Type B pancreatic cell (in vitro differentiated cells): ENCODE measurements at places on chromosomes 6 and 20. TPM values are rescaled to one million over a fixed set of nuclear protein-coding genes. Genes with fewer than 3 reads are reported as not detected.

MICA gene
- 9.0 and 10.7 TPM in 2 replicates for total RNA-seq

GRCh38 chr6:38034274-38034914, 214.9 kb downstream of the ZFAND3 start:
- H3K36me3 ChIP-seq, result peaks cover 6% of the 10 kb centered on the region
- peaks cover 20% of the 10 kb centered on the region for H3K4me1 ChIP-seq
- DNase-seq, result no peak
- H3K4me3 ChIP-seq, result no peak overlapping the region
- H3K27me3 ChIP-seq, result no peaks in the 10 kb centered on the region

DNA sequence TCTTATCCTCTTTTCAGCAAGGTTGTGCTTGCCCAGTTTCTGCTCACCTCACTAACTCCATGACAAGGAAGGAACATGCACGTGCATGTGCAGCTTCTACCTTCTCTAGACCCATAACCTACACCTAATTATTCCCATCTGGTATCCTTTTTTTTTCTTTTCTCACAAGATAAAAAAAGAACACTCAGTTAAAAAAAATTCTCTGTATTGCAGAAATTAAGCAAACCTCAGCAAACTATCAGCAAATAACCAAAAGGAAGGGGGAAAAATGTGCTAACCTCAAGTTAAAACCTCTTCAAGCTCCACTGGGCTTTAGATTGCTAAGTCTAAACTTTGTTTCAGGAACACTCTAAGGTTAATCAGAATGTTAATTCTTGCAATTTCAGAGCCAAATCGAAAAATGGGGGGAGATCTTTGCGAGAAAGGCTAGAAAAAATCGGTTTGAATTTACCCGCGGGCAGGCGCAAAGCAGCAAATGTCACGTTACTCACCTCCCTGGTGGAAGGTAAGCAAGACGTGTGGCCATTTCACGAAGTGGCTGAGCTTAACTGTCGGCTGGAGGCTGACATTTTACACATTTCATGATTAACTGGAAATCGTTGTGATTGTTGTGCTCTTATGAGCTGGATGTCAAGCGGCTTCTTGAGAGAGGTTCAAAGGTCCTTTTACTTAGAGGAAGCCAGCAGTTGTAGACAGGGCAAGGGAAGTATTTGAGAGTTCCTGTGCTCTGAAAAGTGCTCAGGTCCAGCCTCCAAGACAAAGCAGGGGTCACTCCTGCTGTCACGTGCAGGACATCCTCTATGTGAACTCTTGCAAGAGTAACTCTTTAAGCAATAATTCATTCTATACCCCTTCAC, 19.1 kb downstream of the TFAP2B start:
- peaks cover 21% of the 10 kb centered on the region for H3K36me3 ChIP-seq
- H3K27ac ChIP-seq, result peak overlapping the region; percentile 90
- H3K4me3 ChIP-seq, result peak overlapping the region; percentile 14
- DNase-seq, result no peak
- peaks cover 98% of the 10 kb centered on the region for H3K27me3 ChIP-seq

RTN4IP1 gene
- 7.1 and 8.6 TPM in 2 replicates for total RNA-seq

DNA sequence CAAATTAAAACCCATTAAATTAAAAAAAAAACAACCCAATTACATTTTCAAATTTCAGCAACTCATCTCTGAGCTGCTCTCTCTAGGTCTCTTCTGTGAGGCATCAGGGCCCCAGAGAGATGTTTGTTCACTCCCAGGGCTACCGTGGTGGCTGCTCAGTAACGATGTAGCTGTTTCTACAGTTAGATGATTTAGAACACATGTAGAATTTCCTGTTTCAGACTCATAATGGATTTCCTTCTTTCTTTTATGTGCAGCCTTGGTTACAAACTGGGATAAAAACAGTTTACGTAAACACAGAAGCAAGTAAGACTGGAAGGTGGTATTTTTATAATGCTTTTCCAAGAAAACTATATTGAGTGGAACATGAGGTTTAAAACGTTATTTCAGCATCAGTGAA, 116.1 kb upstream of the CCN2 start:
- no peak for DNase-seq
- H3K27me3 ChIP-seq, result no peaks in the 10 kb centered on the region
- H3K4me3 ChIP-seq, result no peak overlapping the region

NNAT gene
- 19.2 and 114 TPM in 2 replicates for total RNA-seq

SERAC1 gene
- 11.2 and 12.4 TPM in 2 replicates for total RNA-seq

SULF2 gene
- 89.0 and 146 TPM in 2 replicates for total RNA-seq

- no peak for DNase-seq
- no peaks in the 10 kb centered on the region for H3K36me3 ChIP-seq
- no peak overlapping the region for H3K27ac ChIP-seq
- H3K4me1 ChIP-seq, result no peaks in the 10 kb centered on the region
- no peaks in the 10 kb centered on the region for H3K27me3 ChIP-seq
Observed at GRCh38 chr6:101534821-101535220, 141.3 kb downstream of the GRIK2 start.

GRCh38 chr6:119324718-119325117, 24.8 kb downstream of the MAN1A1 start:
- H3K4me3 ChIP-seq, result no peak overlapping the region
- H3K4me1 ChIP-seq, result peaks cover 3% of the 10 kb centered on the region

RBBP8NL gene
- 7.3 and 17.9 TPM in 2 replicates for total RNA-seq

DNA sequence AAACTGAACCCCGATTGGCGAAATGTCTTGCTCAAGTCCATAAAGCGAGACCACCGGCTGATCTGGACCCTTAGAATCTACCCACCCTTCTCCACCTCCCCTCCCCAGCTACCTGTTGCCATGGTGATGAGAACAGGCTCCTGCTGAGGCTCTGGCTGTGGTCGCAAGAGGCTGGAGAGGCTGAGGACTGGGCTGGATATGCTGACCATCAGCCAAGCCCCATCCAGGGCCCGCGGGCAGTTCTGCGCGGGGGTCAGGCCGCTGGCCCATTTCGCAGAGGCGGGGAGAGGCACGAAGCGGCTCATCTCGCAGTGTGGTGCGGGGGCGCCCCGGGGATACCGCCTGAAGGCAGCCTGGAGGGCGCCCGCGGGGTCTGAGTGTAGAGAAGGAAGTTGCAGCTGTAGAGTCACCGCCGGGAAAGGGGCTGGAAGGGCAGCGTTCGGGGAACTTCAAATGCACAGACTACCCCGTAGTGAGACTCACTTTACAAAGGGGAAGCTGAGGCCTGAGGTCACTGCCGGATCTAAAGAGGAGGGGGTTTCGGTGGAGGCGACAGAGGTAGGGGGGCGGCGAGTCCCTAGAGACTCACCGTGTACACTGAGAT, 671 bp downstream of the TAPBP start:
- H3K4me1 ChIP-seq, result peaks cover 29% of the 10 kb centered on the region
- H3K27me3 ChIP-seq, result peaks cover 5% of the 10 kb centered on the region
- peak overlapping the region; percentile 93 for H3K27ac ChIP-seq

THBS2 gene
- total RNA-seq, result 0.40 and 4.2 TPM in 2 replicates

DNA sequence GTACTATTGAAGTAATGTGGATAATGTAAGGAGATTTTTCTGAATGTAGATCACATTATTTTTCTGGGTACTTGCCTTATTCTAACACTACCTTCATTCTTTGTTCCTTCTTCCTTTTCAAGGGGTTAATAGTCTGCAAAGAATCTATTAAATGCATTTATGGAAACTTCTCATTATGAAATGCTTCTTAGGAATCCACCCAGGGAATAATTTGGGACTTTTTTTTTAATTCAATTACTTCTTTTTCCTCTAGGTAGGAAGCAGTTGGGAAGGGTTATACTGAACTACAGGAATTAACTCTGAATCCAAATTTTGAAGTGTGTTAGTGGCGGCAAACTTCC, 173.1 kb downstream of the FOXA2 start:
- peaks cover 24% of the 10 kb centered on the region for H3K27me3 ChIP-seq
- no peak overlapping the region for H3K27ac ChIP-seq
- no peak for DNase-seq
- H3K4me3 ChIP-seq, result no peak overlapping the region
- peaks cover 23% of the 10 kb centered on the region for H3K4me1 ChIP-seq

GRCh38 chr20:34886122-34886521, 9.7 kb downstream of the ACSS2 start:
- H3K36me3 ChIP-seq, result peaks cover 25% of the 10 kb centered on the region
- H3K4me1 ChIP-seq, result no peaks in the 10 kb centered on the region
- no peak overlapping the region for H3K27ac ChIP-seq
- DNase-seq, result no peak
- H3K27me3 ChIP-seq, result no peaks in the 10 kb centered on the region

DNA sequence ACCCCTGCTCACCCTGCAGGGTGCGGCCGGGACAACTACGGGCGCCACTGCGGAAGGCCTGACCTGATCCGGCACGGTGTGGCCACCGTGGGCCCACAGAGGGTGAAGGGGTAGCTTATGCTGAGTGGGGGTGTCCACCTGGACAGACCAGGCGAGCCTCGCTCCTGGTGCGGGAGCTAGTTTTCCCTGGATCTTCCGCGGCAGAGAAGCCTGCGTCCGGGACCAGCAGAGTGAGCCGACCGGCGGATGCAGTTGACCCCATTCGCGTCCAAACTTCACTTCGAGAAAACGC, 38.2 kb downstream of the NCR2 start:
- peak overlapping the region; percentile 76 for H3K4me3 ChIP-seq
- no peak for DNase-seq
- no peaks in the 10 kb centered on the region for H3K36me3 ChIP-seq
- H3K27me3 ChIP-seq, result peaks cover 87% of the 10 kb centered on the region

CFAP61 gene
- total RNA-seq, result 0.52 and 5.6 TPM in 2 replicates

PNLDC1 gene
- total RNA-seq, result 0.17 TPM in 1 of 2 replicates, not detected in the other

- no peak overlapping the region for H3K27ac ChIP-seq
- no peaks in the 10 kb centered on the region for H3K4me1 ChIP-seq
- DNase-seq, result no peak
- H3K36me3 ChIP-seq, result no peaks in the 10 kb centered on the region
- H3K4me3 ChIP-seq, result no peak overlapping the region
Observed at GRCh38 chr6:119521251-119521650, 171.7 kb upstream of the MAN1A1 start.

- H3K4me1 ChIP-seq, result peaks cover 33% of the 10 kb centered on the region
- peak overlapping the region; percentile 66 for H3K27ac ChIP-seq
- no peak overlapping the region for H3K4me3 ChIP-seq
- no peak for DNase-seq
- peaks cover 17% of the 10 kb centered on the region for H3K36me3 ChIP-seq
Observed at GRCh38 chr20:46351357-46352058, 43.2 kb upstream of the CDH22 start.

DNA sequence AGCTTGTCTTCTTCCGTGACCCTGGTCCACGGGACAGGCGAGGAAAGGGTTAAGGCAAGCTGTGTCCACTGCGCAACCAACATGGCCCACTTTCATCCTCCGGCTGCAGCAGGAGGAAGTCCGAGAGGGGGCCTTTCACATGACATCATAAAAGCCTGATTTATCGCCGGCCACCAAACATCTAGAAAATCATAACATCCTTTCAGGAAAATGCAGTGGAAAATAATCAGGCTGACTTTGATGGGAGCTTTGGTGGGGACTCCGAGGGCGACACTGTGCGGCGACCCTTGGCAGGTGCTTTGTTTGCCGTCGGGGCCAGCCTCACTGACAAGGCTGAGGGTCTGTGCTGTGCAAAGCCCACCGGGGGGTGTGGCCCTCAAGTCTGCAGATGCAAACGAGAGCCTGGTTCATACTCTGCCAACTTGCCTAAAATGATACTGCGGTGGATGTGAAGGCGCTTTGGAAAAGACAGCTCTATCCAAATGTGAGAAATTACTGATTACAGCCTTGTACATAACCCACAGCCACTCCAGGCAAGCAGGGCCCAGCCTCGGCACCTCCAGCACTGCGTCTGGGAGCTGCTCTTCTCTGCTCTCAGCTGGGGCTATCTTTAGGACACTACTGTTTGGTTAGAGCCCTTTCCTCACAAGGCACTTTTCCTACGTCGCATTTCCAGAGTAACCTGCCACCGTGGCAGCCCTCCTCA, 25.7 kb downstream of the FOXC1 start:
- no peak for DNase-seq
- H3K4me1 ChIP-seq, result peaks cover 4% of the 10 kb centered on the region
- H3K36me3 ChIP-seq, result peaks cover 9% of the 10 kb centered on the region
- H3K27me3 ChIP-seq, result peaks cover 9% of the 10 kb centered on the region

GINS1 gene
- 13.7 and 30.2 TPM in 2 replicates for total RNA-seq

DNA sequence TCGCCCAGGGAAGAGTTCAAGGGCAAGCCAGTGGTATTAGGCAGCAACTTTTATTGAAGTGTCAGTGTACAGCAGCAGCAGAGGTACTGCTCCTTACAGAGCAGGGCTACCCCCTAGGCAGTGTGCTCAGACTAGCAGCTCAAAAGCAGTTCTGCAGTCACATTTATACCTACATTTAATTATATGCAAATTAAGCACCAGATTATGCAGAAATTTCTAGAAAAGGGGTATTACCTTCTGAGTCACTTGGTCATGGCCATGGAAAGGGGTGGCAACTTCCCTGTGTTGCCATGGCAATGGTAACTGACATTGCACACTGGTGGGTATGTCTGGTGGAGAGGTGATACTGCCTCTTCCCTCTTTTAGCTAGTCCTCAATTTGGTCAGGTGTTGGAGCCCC, 2.1 kb upstream of the ZKSCAN4 start:
- peaks cover 14% of the 10 kb centered on the region for H3K4me1 ChIP-seq
- no peak overlapping the region for H3K27ac ChIP-seq
- no peak for DNase-seq
- peaks cover 4% of the 10 kb centered on the region for H3K27me3 ChIP-seq
- H3K4me3 ChIP-seq, result no peak overlapping the region

CABLES2 gene
- 11.7 and 18.4 TPM in 2 replicates for total RNA-seq

SLC35D3 gene
- total RNA-seq, result 0.41 and 0.50 TPM in 2 replicates

DNA sequence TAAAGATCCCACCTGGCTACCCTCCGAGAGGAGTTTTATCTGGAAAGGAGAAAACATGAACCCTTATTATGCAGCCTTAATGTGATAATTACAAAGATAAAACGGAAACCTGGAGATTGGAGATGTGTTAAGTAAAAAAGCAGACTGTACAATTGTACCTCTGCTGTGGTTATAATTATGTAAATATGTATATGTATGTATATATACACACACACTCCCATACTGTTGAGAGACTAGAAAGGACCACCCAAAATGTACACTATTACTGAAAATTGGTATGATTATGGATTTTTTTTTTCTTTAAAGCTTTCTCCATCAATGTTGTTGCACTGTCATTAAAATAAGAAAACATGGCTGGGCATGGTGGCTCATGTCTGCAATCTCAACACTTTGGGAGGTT, 72.1 kb upstream of the BCLAF1 start:
- peaks cover 4% of the 10 kb centered on the region for H3K36me3 ChIP-seq
- DNase-seq, result no peak
- H3K4me3 ChIP-seq, result no peak overlapping the region
- no peaks in the 10 kb centered on the region for H3K4me1 ChIP-seq

- H3K4me3 ChIP-seq, result no peak overlapping the region
- no peak overlapping the region for H3K27ac ChIP-seq
- peaks cover 4% of the 10 kb centered on the region for H3K36me3 ChIP-seq
- no peaks in the 10 kb centered on the region for H3K27me3 ChIP-seq
- DNase-seq, result no peak
Observed at GRCh38 chr6:137830511-137830911, 36.5 kb upstream of the TNFAIP3 start.

- no peaks in the 10 kb centered on the region for H3K36me3 ChIP-seq
- peak overlapping the region; percentile 82 for H3K4me3 ChIP-seq
- DNase-seq, result no peak
- peaks cover 25% of the 10 kb centered on the region for H3K4me1 ChIP-seq
- H3K27ac ChIP-seq, result peak overlapping the region; percentile 82
- H3K27me3 ChIP-seq, result peaks cover 11% of the 10 kb centered on the region
Observed at GRCh38 chr6:41784581-41785171, 2.8 kb upstream of the TOMM6 start.
